ENCODE measurements at places on chromosomes 7 and 10.

- DNase-seq: peak; percentile 49
Observed at GRCh38 chr10:100656454-100656853, 88.9 kb upstream of the PAX2 start.

DNA sequence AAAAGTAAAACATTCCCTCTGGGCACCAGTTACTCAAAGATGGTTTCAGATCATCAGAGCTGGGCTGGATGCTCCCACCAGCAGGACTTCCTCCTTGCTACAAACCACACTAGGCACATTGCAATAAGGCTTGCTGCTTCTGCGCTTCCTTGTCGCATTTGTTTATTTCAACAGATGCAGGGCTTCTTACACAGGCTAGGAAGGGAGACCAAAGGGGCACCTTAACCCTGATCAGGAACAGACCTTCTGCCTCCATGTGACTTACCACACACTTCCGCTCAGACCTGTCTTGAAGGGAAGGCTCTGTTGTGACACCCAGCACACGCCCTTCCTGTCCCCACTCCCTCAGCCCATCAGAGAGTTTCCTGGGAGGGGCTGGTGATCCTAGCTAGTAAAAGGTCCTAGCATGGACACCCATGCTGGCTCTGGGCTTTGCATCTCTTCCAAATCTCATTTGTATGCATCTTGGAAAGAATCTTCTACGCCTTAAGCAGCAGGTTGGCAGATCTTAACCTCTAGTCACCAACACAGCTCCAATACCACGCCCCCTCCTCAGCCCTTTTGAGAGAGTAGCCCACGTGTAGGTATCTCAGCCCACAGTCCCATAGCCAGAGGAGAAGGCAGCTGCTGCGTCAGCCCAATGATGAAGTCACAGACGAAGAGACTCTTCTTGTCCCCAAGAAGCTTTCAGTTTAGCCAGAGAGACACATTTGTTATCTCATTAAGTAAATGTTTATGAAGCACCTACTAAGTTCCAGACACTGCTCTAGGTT is 47.1 kb upstream of the SVIL start:
- no peak for DNase-seq

DNA sequence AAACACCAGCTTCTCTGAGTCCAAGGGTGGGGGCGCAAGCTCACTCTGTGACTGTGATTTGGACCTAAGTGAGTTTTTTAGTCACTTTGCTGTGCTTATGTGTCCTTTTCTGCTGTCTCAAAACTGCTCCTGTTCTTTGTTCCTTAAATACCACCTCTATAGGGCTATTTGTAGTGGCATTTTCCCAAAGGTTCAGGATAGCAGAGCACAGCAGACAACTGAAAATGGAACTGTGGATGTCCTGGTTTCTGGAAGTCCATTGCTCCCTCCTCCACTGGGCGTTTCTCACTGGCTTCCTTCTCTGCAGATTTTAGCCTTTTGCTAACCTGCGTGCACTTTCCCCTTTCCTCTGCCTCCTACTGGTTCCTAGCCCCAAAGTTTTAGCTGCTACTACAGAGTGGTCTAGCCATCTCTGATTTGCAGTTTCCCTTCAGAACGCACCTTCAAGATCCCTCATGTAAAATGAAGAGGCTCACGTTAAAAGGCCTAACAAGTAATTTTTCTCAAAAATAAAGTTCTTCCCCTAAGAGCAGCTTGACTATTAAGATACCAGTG is 25.6 kb downstream of the BLVRA start:
- DNase-seq: no peak

DNA sequence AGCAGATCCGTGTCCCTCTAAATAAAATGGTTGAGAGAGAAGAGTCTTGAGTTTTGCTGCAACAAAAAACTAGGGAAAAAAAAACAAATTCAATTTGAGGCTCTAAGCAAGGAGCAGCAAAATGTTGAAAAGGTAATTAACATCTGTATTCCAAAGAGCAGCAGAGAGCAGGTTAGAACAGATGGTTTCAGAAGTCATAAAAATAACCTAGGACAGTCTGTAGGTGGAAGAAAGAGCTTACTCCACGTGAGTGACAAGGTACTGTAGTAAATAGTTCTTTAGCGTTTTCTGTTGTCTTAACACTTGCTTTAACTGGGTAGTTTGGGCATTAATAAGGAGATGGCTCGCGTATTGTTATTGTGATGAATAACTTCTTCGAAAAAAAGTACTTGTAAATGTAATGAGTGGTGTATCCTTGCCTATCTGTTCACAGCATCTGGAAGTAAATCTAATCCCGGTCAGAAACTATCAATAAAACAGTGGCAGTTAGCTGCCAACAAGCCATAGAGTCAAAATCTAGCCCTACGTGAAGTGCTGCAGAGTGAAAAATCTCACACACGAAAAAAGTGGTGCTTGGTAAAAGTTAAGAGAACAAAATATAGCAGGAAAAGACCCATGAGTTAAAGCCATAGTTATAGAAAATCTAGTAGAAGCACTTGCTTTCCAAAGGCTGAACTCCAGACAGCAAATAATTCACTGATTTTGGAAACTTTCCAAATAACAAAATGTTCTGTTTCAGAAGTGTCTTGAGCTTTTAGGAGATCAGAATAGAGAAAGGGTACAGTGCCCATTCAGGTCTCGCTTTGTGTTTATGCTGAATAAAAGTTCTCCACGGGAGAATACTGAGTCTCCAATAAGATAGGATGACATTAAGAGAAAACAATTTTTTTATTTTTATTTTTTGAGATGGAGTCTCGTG is 49.3 kb upstream of the PARD3 start:
- no peak for DNase-seq

GRCh38 chr10:70457759-70458305 is 16.4 kb upstream of the NODAL start:
- DNase-seq: no peak

DNA sequence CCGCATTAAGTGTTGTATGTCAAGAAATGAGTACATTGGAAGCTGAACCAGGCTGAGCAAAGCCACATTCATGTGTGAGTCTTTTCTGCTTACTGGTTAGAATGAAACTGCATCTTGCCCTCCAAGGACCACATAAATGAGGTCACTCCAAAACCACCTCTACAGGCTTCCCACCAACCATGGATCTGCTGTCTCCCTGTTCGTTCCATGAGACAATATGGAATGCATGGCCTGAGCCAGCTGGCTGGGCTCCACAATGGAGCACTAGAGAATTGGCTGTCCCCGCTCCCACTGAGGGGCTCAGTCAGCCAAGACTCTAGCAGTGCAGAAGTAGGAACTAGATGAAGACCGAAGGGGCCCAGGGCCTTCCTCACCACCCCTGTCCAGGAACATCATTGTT is 120.8 kb downstream of the TNS3 start:
- no peak for DNase-seq

DNA sequence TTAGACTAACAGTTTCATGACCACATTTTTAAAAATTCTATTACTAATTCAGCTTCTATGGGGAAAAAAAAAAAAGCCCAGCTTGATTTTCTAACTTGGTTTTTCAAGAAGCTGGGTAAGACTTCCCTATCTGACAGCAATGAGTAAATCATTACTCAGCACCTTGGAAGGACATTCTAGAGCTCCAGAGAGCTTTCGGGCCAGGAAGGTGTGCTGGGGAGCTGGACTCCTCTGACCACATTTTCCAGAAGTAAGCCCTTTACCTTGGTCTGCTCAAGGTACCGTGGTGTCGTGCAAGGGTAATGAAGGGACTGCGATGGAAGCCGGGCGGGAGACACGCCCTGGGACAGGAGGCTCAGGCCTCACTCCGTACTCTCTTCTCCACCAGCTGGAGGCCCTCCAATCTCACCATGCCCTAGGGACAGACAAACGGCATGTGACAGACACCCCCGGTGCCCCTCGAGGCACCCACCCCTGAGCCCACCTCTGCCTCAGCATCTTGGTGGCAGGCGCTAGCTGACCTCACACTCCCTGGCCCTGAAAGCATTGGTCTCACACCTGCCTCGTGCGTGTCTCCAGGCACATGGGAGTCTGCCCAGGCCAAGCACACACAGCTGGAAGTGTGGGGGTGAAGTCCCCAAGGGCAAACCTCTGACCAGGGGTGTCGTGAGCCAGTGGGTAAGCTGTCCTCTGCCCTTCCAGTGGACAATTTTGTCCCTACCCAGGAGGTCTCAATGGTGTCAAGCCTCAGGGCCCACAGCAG is 152.1 kb downstream of the OAT start:
- no peak for DNase-seq
